ENCODE measurements at places on chromosomes 3 and 15. TPM values are rescaled to one million over a fixed set of nuclear protein-coding genes. Genes with fewer than 3 reads are reported as not detected.

SFMBT1 gene
- 5.5 TPM for polyA plus RNA-seq

CYP1A1 gene
- 7.3 TPM for polyA plus RNA-seq

SH3GL3 gene
- 2.9 TPM for polyA plus RNA-seq

NUP210 gene
- 1.8 TPM for polyA plus RNA-seq

CCRL2 gene
- polyA plus RNA-seq, result 1.6 TPM

FSD2 gene
- polyA plus RNA-seq, result not detected

TMEM202 gene
- polyA plus RNA-seq, result not detected

DLEC1 gene
- 0.29 TPM for polyA plus RNA-seq

HRG gene
- polyA plus RNA-seq, result 0.46 TPM

PLA2G4D gene
- 0.03 TPM for polyA plus RNA-seq

DUOXA2 gene
- polyA plus RNA-seq, result 0.52 TPM

ADCY5 gene
- 53.1 TPM for polyA plus RNA-seq

MYH15 gene
- 0.10 TPM for polyA plus RNA-seq

CFAP91 gene
- 1.4 TPM for polyA plus RNA-seq

SLC22A14 gene
- 0.09 TPM for polyA plus RNA-seq

SERPINI2 gene
- polyA plus RNA-seq, result 0.08 TPM

COL6A6 gene
- 0.04 TPM for polyA plus RNA-seq

CCK gene
- polyA plus RNA-seq, result not detected

HACD2 gene
- 15.0 TPM for polyA plus RNA-seq

TMEM207 gene
- not detected for polyA plus RNA-seq

PLXNB1 gene
- 65.7 TPM for polyA plus RNA-seq

AADACL2 gene
- 1.4 TPM for polyA plus RNA-seq

GOLGA6L4 gene
- polyA plus RNA-seq, result 2.0 TPM

RETNLB gene
- polyA plus RNA-seq, result not detected

ZNF621 gene
- polyA plus RNA-seq, result 10.9 TPM

CAMKV gene
- not detected for polyA plus RNA-seq

LMOD3 gene
- polyA plus RNA-seq, result 0.65 TPM

TRH gene
- 0.04 TPM for polyA plus RNA-seq

CSPG5 gene
- polyA plus RNA-seq, result 0.35 TPM

GPR62 gene
- polyA plus RNA-seq, result 0.32 TPM

FGF7 gene
- 56.4 TPM for polyA plus RNA-seq

NCKIPSD gene
- 18.1 TPM for polyA plus RNA-seq

Measured in urinary bladder (tissue), 4 donors.